Upper lobe of left lung (tissue), 6 donors: ENCODE measurements at places on chromosomes 12 and 14. TPM values are rescaled to one million over a fixed set of nuclear protein-coding genes. Genes with fewer than 3 reads are reported as not detected.

- H3K27me3 ChIP-seq, result no peaks in the 10 kb centered on the region
- no peak for DNase-seq
- H3K4me1 ChIP-seq, result peaks cover 13% of the 10 kb centered on the region
- H3K27ac ChIP-seq, result no peak overlapping the region
These were observed 19.3 kb downstream of the CPNE8 start for GRCh38 chr12:38886064-38886463.

DNA sequence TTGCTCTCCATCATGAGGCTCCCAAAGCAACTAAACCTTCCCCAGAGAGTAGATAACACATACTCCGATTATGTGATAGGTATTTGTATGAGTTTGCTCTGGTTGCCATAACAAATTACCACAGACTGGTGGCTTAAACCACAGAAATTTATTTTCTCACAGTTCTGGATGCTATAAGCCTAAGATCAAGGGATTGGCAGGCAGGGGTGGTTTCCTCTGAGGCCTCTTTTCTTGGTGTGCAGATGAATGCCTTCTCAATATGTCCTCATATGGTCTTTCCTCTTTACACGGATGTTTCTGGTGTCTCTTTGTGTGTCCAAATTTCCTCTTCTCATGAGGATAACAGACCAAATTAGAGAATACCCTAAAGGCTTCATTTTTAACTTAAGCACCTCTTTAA lies 285.8 kb upstream of the GRIP1 start:
- no peak for DNase-seq
- H3K4me1 ChIP-seq, result no peaks in the 10 kb centered on the region
- no peak overlapping the region for H3K4me3 ChIP-seq

The TARBP2 gene
- total RNA-seq, result 25.4 TPM

GRCh38 chr14:31842899-31843298 lies 234.2 kb upstream of the ARHGAP5 start:
- no peaks in the 10 kb centered on the region for H3K27me3 ChIP-seq
- no peak for DNase-seq
- no peak overlapping the region for H3K27ac ChIP-seq

The TMEM117 gene
- 3.8 TPM for total RNA-seq

GRCh38 chr12:128083132-128083729 lies 183.7 kb upstream of the TMEM132C start:
- no peak overlapping the region for H3K4me3 ChIP-seq
- H3K4me1 ChIP-seq, result no peaks in the 10 kb centered on the region
- H3K27me3 ChIP-seq, result no peaks in the 10 kb centered on the region
- no peaks in the 10 kb centered on the region for H3K36me3 ChIP-seq
- no peak overlapping the region for H3K27ac ChIP-seq

DNA sequence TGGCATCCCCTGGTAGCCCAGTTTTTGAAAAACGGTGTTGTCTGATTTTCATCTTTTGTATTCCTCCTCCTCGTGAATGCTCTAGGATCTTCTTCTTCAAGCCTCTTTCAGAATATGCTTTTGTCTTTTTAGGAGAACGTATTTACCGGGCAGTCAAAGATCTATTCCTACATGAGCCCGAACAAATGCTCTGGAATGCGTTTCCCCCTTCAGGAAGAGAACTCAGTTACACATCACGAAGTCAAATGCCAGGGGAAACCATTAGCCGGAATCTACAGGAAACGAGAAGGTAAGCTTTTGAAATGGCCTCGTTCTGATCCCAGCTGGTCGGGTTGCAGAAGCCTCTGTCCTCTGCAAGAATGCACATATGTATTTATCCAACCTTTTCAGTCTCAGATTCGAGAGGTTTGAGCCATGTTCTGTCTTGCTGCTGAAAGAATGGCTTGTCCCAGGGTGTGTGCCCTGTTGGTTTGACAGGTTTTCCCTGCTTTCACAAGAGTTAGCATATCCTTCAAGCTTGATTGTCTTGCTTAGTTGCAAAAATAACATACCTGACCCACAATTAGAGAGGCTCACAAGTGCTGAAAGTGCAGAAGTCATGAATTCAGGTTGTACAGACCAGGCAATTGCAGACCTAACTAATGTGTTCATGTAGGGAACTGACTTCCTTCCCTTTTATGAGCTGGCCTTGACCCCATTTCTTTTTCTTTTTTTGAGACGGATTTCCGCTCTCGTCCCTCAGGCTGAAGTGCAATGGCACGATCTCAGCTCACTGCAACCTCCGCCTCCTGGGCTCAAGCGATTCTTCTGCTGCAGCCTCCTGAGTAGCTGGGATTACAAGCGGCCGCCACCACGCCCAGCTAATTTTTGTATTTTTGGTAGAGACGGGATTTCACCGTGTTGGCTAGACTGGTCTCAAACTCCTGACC lies 6.8 kb downstream of the KMT5A start:
- peaks cover 50% of the 10 kb centered on the region for H3K36me3 ChIP-seq
- peak overlapping the region; percentile 86 for H3K4me3 ChIP-seq
- H3K4me1 ChIP-seq, result peaks cover 37% of the 10 kb centered on the region
- peak overlapping the region; percentile 89 for H3K27ac ChIP-seq
- no peak for DNase-seq
